ENCODE measurements at places on chromosomes 2 and 18.

DNA sequence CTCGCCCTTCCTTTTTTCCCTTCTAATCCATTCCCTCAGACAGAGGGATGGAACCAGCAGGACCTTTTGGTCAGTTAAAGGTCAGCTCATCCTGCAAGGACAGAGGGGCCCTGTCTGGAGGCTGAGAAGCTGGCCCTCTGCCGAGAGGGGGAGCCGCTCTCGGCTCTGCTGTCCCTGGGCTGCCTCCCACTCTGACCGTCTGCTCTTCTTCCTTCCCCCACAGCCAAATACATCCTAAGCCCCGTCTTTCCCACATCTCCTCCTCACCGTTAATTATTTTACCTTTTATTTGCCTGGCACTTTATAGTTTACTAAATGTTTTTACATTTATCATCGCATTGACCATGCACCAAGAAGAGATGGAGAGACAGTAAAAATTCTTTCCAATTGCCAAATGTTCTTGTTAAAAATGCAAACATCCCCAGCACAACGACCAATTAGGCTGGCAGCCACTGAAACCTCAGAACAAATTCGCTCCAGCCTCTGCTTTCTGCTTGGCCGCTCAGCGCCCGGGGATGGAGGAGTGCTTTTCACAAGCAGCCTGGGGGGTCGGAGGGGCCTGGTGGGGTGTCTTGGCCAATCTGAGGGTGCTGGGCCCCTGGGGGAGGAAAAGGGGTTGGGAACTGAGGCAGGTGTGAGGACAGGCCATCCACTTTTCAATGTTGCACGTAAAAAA lies 123.7 kb downstream of the TNS1 start:
- no peak for DNase-seq

- DNase-seq = no peak
These were observed 156.1 kb downstream of the LDLRAD4 start for GRCh38 chr18:13374468-13375301.

- DNase-seq = no peak
These were observed 119.0 kb upstream of the ZBTB14 start for GRCh38 chr18:5414546-5414945.

GRCh38 chr18:21051620-21052019 lies 60.0 kb downstream of the ROCK1 start:
- no peak for DNase-seq

- DNase-seq = no peak
These were observed 126.7 kb downstream of the OLA1 start for GRCh38 chr2:174121612-174122011.

DNA sequence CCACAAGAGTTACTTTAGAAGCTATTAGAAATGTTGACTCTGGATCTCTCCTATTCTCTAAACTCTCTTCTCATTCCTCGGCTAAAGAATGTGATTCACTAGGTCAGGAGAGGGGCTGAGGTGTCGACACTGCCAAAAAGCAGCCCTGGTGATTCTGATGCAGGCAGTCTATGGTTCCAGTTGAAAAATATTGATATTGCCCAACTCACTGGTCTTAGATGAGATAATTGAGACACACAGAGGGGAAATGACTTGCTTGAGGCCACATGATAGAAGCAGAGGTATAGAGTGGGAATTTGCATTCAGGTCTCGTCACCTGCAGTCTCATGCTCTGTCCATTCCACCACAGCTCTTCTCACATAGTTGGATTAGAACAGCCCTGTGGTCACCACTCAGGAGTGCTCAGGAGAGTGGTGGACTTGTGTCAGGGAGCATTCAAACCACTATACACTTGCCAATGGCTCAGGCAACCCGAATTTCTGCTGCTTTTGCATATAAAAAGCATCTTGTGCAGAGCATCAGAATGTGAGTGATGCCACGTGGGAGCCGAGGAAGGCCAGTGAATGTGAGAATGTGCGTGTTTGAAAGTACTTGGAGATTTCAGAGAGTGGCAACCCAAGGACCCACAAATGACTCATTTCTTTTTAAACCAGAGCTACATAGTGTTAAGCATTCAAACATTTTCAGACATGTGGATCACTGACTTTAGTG lies 65.1 kb upstream of the CTLA4 start:
- no peak for DNase-seq

- no peak for DNase-seq
These were observed 934.8 kb upstream of the DDX18 start for GRCh38 chr2:116879650-116880160.

DNA sequence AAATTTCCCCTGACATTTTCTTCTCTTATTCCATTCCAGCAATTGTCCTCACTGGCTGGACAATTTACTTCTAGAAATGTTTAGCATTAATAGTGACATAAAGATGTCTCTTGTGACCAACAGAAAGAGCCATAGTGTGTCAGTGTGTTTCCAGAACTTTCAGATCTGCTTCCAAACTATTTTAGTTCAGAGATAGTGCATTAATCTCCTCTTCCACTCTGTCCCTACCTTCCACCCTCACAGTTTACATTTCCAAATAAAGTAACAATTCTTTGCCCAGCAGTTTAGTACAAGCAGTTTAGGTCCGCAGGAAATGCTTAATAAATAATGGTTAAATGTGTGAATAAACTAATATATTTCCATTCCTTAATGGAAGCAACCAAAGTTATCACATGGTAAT lies 24.5 kb upstream of the RAPGEF4 start:
- DNase-seq = no peak

DNA sequence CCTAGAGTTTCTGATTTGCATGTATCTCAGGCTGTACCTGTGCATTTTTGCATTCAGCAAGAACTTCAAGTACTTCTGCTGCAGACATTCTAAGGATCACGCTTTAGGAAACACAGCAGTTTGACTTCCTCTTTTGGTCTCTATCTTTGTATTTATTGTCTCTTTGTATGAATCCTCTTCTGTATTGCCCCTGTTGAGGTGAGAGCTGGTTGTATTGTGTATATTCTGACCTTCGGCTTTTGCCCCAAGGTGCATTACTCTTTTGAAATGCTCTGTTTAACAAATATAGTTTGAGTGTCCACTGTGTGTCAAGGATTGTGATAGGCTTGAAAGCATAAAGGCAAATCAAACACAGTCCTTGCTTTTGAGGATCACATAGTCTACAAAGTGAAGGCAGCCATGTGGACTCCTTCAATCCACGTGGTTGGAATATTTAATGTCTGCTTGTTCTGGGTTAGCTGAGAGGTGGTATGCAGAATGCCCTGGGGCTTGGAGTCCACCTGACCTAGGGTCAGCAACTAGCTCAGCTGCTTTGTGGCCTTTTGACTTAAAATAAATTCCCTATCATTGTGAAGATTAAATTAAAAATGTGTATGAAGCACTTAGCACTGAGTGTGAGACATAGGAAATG lies 108.1 kb downstream of the LYPD6 start:
- no peak for DNase-seq

DNA sequence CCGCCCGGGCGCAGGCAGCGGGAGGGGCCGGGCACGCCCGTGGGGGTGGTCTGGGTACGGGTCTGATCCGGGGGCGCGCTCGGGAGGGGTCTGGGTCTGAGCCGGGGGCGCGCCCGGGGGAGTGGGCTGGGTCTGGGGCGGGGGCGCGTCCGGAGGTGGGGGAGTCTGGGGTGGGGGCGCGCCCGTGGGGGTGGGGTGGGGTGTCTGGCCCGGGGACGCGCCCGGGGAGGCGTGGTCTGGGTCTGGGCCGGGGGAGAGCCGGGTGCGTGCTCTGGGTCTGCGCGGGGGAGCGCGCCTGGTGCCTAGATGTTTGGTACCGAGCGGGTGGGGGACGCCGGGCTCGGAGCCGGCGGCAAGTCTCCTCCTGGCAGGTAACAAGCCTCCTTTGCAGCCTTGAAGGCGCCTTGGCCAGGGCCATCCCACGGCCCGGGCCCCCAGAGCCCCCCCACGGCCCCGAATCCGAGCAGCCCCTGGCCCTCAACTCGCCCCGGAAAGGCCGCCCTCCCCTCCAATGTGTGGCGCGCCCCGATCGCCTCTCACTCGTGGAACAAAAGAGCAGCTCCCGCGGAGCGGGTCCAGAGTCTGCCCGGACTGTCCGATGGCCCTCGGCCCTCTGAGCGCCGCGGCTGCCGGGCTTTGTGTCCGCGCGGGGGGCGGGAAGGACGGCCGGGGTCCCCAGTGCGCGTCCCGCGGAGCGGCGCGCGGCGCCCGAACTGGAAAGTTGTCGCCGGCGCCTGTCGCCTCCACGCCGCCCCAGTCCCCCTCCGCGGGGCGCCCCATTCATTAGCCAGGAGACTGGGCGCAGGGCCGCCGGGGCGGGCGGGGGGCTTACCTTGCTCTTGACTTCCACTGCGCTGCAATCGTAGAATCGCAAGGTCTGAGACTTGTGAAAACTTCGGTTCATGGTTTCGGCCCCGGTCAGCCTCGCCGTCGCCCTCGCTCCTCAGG lies 595 bp downstream of the PARD6G start:
- no peak for DNase-seq

GRCh38 chr2:151560289-151560688 lies 150.6 kb downstream of the RIF1 start:
- no peak for DNase-seq

DNA sequence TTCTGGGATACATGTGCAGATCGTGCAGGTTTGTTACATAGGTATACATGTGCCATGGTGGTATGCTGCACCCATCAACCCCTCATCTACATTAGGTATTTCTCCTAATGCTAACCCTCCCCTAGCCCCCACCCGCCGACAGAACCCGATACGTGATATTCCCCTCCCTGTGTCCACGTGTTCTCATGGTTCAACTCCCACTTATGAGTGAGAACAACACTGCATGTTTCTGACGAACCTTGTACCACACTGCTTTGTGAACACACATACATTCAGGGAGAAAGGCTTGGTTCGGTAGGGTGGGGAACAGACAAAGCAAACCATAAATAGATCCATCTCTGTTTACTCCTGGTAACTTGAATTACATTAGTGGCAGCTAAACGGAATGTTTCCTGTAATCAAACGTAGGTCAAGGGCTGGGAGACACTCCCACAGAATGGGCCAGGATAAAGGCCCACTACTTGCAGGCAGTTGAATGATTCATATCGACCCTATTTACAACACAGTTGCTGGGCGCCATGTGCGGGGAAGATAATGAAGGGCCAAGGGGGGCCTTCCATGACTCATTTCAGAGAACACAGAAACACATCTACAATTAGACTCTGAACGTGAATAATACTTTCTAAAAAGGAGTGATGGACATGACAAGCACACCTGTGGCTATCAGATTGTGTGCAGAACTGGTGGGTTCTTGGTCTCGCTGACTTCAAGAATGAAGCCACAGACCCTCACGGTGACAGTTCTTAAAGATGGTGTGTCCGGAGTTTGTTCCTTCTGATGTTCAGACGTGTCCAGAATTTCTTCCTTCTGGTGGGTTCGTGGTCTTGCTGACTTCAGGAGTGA lies 56.8 kb upstream of the KIDINS220 start:
- peak; percentile 94 for DNase-seq

DNA sequence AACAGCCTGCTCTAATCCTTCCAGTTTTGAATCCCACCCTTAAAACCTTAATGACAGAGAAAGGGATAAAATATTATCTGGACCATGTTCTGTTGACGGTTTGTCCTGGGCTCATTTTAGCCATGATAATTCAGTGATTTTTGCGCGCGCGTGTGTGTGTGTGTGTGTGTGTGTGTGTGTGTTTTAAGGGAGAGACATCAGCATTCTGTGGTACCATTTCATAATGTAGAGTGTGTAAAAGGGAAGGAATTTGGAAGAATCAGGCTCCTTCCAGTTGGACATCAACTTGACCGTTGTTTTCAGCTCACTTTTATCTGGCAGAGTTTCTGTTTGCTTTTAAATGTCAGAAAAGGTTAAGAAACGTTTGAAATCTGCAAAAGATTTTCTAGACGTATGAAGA lies 535.5 kb downstream of the TNS1 start:
- no peak for DNase-seq

DNA sequence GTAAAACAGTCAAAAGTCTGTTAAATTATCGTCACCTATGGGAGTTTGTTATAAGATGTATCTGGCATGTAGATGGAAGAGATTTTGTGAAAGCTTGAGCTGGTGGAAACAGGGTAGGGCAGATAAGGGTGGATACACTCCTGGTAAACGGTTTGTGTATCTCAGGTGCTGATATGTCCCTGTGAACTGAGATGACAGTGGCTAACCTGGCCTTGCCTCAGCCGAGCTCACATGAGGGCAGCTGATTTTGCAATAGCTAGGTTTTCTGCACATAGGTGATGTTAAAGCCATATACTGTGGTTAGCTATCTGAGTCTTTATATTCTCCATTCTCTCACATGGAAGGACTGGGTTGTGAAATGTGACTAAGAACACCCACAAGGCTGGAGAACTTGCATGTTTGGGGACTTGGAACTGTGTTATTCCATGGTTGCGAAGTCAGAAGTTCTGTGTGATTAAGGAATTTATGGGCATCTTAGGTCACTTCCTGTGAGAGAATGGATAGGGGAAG lies 205.1 kb downstream of the TPGS2 start:
- no peak for DNase-seq

DNA sequence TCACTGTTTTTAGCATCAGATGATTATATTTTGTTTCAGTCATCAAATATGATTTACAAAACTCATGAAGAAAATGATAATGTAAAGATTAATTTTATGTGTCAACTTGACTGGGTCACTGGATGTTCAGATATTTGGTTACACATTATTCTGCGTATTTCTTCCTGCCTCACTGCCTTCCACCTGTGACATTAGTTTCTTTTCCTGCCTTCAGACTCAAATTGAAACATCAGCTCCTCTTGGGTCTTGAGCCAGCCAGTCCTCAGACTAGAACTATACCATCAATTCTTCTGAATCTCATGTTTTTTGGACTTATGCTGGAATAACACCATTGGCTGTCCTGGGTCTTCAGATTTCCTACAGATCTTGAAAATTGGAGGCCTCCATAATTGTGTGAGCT lies 96.7 kb downstream of the ZNF385B start:
- no peak for DNase-seq

- no peak for DNase-seq
These were observed 3.5 kb downstream of the CDH20 start for GRCh38 chr18:61336766-61337165.

DNA sequence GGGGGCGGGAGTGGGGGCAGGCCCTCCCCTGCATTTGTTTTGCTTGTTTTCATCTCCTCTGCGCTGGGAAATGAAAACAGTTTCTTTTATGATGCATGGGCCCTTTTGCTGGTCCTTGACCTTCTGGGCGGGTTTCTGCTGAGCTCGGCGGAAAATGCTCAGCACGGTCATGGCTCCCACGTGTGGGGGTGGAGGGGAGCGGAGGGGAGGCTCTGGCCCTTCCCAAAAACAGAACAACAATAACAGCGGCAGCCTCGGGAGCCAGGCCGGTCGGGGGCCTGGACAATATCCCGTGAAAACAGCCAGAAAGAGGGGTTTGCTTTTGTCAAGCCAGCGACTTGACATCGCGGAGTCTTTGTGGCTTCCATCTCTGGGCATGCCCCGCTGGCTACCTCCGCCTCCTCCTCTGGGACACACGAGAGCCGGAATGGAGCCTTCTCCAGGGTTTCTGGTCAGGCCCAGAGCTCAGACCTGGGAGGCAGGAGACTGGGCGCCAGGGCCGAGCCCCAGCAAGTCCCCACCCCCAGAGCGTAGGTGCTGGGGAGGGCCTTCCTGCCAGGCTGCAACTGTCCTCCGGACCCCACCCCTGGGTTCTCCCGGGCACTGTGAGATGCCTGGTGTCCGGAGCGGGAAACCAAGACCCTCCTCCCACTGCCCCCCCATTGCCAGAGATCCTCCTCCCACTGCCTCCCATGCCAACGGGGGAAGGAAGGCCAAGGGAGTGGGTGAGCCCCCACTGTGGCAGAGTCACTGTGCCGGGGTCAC lies 35.9 kb upstream of the SNED1 start:
- no peak for DNase-seq

GRCh38 chr18:3623769-3624545 lies 174.0 kb downstream of the TGIF1 start:
- peak; percentile 94 for DNase-seq

Measured in hematopoietic multipotent progenitor cell treated with erythropoietin and hydrocortisone succinate and interleukin-3 and kit ligand, for 8 days (in vitro differentiated cells).